ENCODE measurements at places on chromosomes 16 and 17. TPM values are rescaled to one million over a fixed set of nuclear protein-coding genes. Genes with fewer than 3 reads are reported as not detected.

GRCh38 chr16:75402821-75403475 lies 30.4 kb downstream of the CFDP1 start:
- peaks cover 18% of the 10 kb centered on the region for H3K36me3 ChIP-seq
- H3K4me1 ChIP-seq: peaks cover 20% of the 10 kb centered on the region
- no peak for DNase-seq
- H3K27me3 ChIP-seq: no peaks in the 10 kb centered on the region

GRCh38 chr16:30996985-30997724 lies 12.1 kb downstream of the HSD3B7 start:
- DNase-seq: peak; percentile 96
- no peaks in the 10 kb centered on the region for H3K36me3 ChIP-seq
- peaks cover 19% of the 10 kb centered on the region for H3K4me1 ChIP-seq
- peak overlapping the region; percentile 82 for H3K27ac ChIP-seq
- no peaks in the 10 kb centered on the region for H3K27me3 ChIP-seq

GRCh38 chr17:34639706-34640425 lies 60.5 kb downstream of the TMEM132E start:
- H3K27me3 ChIP-seq: no peaks in the 10 kb centered on the region
- no peak overlapping the region for H3K27ac ChIP-seq
- no peaks in the 10 kb centered on the region for H3K36me3 ChIP-seq
- peaks cover 14% of the 10 kb centered on the region for H3K4me1 ChIP-seq
- no peak overlapping the region for H3K4me3 ChIP-seq

DNA sequence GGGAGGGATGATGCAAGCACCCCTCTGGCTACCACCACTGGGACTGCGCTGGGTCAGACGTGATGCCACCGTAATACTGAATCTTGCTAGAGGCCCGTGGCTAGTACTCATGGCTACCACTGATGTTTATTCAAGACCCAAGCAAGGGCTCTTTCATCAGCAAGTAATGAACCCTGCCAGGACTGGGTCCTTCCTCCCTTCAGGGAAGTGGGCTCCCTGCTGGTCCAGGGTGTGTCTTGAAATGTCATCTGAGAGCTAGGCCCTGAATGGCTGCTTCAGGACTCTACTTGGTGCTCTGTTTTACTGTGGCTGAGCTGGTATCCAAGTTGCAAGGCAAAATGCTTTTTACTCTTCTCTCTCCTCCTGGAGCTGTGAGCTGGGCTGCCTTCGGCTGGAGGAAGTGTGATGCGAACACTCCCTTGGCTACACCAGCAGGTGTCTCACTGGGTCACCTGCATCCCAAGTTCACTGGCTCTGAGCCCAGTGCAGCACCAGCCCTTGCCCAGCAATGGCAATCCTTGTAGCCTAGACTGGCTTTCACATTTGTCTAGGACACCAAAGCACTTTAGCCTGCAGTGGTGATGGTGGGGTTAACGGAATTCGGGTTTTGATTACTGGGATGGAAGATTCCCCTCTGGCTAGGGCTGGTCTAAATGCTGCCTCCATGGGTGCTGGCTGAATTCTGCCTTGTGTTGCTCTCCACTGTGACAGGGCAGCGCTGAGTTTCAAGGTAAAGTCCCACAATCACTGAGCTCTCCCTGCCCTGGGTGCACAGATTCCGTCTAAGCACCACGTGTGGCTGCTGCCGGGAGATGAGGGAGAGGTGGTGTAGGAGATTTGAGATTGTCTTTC lies 98.6 kb downstream of the USP22 start:
- no peak overlapping the region for H3K4me3 ChIP-seq
- DNase-seq: no peak
- H3K27me3 ChIP-seq: no peaks in the 10 kb centered on the region
- no peaks in the 10 kb centered on the region for H3K36me3 ChIP-seq
- H3K27ac ChIP-seq: no peak overlapping the region

DNA sequence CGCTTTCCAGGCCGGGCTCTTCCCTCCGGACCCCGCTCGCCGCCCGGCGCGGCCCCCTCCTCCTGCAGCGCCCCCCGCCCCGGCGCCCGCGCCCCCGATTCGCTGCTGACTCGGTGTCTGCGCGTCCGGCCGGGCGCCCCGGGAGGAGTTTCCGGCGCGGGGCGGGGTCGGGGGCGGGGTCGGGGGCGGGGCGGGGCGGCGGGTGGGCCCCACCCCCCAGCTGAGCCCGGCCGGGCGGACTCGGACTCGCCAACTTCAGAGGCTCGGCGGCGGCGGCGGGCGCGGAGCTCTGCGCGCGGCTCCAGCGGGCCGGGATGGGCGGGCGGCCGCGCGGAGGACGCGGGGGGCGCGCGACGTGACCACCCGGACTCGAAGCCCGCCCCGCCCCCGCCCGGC lies at the start of gene METRNL:
METRNL (plus strand) TSS at position 258 of the 396 bp plus-strand sequence. CDS start 207 bp downstream, outside the sequence.
- H3K4me1 ChIP-seq: peaks cover 53% of the 10 kb centered on the region
- no peaks in the 10 kb centered on the region for H3K36me3 ChIP-seq
- peak within 1 kb of the TSS; percentile 94 for H3K27ac ChIP-seq
- no peak for DNase-seq
- H3K27me3 ChIP-seq: no peaks in the 10 kb centered on the region

MRC2 gene
- 57.7 TPM for total RNA-seq

DNA sequence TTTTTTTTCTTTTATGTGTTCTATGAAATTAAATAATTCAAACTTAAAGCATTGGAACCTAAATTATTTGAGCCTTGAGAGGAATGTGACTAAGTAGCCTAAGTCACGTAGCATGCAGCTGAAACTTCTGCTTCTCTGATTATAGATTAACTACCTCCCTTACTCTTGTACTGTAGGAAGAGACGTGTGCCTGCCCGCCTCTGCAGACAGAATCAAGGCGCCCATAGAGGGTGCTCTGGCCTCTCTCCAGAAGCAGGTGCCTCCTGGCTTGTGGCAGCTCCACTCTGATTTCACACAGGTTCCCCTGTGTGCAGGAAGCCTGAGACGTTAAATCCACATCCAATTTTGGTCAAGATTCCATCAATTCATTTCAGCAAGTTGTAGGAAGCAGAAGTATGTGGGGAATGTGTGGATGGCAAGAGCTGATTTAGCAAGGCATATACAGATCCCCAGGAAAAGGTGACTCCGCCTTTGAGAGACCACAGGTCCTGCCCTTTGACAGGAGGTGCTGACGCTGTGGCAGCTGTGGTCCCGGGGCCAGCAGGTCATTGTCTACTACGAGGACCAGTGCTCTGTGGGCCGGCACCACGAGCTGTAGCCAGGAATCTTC lies 1418.8 kb downstream of the CDH11 start:
- no peaks in the 10 kb centered on the region for H3K36me3 ChIP-seq
- H3K4me1 ChIP-seq: no peaks in the 10 kb centered on the region

HBA1 gene
- total RNA-seq: 906 TPM

- H3K27ac ChIP-seq: no peak overlapping the region
- DNase-seq: no peak
- peaks cover 23% of the 10 kb centered on the region for H3K4me1 ChIP-seq
- no peaks in the 10 kb centered on the region for H3K27me3 ChIP-seq
- H3K36me3 ChIP-seq: no peaks in the 10 kb centered on the region
These were observed 200.2 kb downstream of the CCDC182 start for GRCh38 chr17:57544834-57545463.

SLFN12L gene
- 0.32 TPM for total RNA-seq

DNA sequence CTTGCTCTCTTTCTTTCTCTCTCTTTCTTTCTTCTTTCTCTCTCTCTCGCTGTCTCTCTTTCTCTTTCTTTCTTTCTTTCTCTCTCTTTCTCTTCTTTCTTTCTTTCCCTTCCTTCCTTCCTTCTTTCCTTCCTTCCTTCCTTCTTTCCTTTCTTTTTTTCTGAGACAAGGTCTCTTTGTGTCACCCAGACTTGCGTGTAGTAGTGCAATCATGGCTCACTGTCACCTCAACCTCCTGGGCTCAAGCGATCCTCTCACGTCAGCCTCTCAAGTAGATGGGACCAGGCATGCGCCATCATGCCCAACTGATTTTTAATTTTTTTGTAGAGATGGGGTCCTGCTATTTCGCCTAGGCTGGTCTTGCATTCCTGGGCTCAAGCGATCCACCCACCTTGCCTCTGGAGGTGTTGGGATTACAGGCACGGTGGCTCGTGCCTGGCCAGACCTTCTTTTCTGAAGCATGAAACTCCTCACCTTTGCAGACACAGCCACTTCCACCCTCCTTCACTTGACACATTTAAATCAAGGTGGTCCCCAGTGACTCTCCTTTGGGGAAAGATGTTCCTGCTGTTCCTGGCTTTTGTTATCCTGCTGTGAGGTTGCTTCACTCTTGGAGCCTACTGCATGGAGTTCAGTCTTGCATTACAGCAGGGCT lies 26.8 kb upstream of the NKD1 start:
- H3K4me1 ChIP-seq: no peaks in the 10 kb centered on the region
- DNase-seq: peak; percentile 62
- H3K27ac ChIP-seq: no peak overlapping the region
- no peaks in the 10 kb centered on the region for H3K36me3 ChIP-seq
- peaks cover 5% of the 10 kb centered on the region for H3K27me3 ChIP-seq
- no peak overlapping the region for H3K4me3 ChIP-seq

ADORA2B gene
- 0.26 TPM for total RNA-seq

DNA sequence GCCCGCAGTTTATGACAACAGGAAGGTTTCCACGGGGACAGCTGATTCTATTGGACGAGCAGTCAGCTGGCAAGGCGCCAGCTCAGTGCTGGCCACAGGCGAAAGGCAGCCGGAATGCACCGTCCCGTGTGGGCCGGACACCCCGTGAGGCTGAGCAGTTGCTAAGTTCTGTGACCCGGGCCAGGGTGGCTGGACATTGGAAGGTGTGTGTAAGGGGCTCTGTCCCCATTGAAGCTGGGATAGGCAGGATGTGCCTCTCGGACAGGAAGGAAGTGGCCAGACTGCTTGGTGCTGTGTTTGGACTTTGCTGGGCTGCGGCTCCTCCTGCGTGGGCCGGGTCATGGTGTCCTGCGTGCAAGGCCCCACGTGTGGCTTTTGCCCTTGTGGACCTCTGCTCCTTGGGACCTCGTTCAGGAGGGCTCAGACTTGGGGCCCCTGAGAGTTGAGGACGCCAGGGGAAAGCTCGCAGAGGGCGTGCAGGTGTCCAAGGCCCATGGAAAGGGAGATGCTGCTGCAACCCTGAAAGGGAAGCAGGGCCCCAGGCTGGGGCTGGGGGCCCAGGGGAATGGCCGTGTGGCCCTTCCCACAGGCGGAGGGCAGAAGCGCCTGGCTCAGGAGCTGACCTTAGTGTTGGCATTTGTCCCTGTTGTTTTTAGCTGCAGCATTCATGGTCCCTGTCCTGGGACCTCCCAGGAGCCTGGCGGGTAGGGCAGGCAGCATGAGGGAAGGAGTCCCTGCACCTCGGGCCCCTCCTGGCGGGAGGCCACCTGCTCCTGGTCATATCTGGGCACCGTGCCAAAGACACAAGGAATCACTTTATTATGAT lies 10.0 kb downstream of the BAIAP2 start:
- peaks cover 100% of the 10 kb centered on the region for H3K4me1 ChIP-seq
- H3K27ac ChIP-seq: peak overlapping the region; percentile 76
- H3K27me3 ChIP-seq: no peaks in the 10 kb centered on the region
- DNase-seq: peak; percentile 95
- no peaks in the 10 kb centered on the region for H3K36me3 ChIP-seq
- peak overlapping the region; percentile 39 for H3K4me3 ChIP-seq

Measured in esophagus muscularis mucosa (tissue), 4 donors.